Activated T-helper 2 cell treated with anti-CD3 and anti-CD28 coated beads, Interferon-gamma antibody, Interleukin-2, Interleukin-4, amounts not matched to agents 10 μg/mL and 5 μg/mL and 100 μg/mL, durations not matched to agents 14 hours and 24 hours and 36 hours (primary cell): ENCODE measurements at places on chromosomes 16 and 17. TPM values are rescaled to one million over a fixed set of nuclear protein-coding genes. Genes with fewer than 3 reads are reported as not detected.

Gene AANAT
- total RNA-seq, result 0.18 TPM in 1 of 2 replicates, not detected in the other

GRCh38 chr17:75839942-75840798, 4.0 kb downstream of the UNC13D start:
- no peak for DNase-seq
- H3K27ac ChIP-seq, result no peak overlapping the region
- peaks cover 31% of the 10 kb centered on the region for H3K36me3 ChIP-seq
- H3K27me3 ChIP-seq, result no peaks in the 10 kb centered on the region
- H3K4me3 ChIP-seq, result no peak overlapping the region

Gene GP1BA
- not detected in 2 replicates for total RNA-seq

Gene KCNH4
- 0.44 and 0.64 TPM in 2 replicates for total RNA-seq

Gene C16orf92
- total RNA-seq, result not detected in 2 replicates
